Activated CD4-positive, alpha-beta memory T cell treated with anti-CD3 and anti-CD28 coated beads for 36 hours (primary cell): ENCODE measurements at places on chromosomes 12 and 14. TPM values are rescaled to one million over a fixed set of nuclear protein-coding genes. Genes with fewer than 3 reads are reported as not detected.

Gene KRT3
- total RNA-seq: not detected

Gene EIF2S3B
- total RNA-seq: 2.1 TPM

Gene FSCB
- total RNA-seq: not detected

Gene GPX2
- total RNA-seq: not detected

Gene ALG10B
- 11.8 TPM for total RNA-seq

Gene TMEM229B
- 0.93 TPM for total RNA-seq

Gene SERPINA1
- 24.5 TPM for total RNA-seq

Gene C12orf56
- not detected for total RNA-seq

Gene KRT79
- total RNA-seq: not detected

Gene CCDC177
- not detected for total RNA-seq

Gene ABCD2
- total RNA-seq: 5.0 TPM
